Dermis microvascular lymphatic vessel endothelial cell (primary cell): ENCODE measurements at places on chromosomes 4 and X. TPM values are rescaled to one million over a fixed set of nuclear protein-coding genes. Genes with fewer than 3 reads are reported as not detected.

TLR7 gene
- total RNA-seq = not detected in 2 replicates

TCEAL6 gene
- not detected in 2 replicates for total RNA-seq

CCKAR gene
- total RNA-seq = not detected in 2 replicates

PABPC1L2B gene
- not detected in 2 replicates for total RNA-seq

KLHL4 gene
- total RNA-seq = 82.5 and 157 TPM in 2 replicates

FOXR2 gene
- total RNA-seq = not detected in 2 replicates
